ENCODE measurements at places on chromosomes 1 and 21.

DNA sequence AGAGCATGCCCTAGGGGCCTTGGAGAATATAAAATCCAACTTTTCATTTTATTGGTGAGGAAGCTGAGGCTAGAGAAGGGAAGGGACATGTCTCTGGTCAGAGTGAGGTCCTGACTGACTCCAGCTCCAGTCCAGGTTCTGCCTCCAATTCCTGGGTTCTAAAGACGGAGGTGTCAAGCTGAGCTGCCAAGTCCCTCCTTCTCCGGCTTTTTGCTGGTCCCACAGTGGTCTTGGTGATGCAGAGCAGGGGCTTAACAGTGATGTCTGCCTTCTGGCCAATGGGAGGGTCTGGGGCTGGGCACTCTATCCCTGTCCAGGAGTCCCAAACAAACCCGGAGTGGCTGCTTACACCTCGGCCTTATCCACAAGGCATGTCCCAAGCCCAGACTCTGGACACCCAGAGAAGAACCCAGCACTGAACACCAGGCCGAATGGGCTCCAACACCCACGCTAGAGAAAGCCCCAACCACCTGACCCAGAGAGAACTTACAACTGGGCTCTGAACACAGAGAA lies 104.8 kb downstream of the EBNA1BP2 start:
- no peaks in the 10 kb centered on the region for H3K27me3 ChIP-seq
- H3K4me1 ChIP-seq = peaks cover 48% of the 10 kb centered on the region
- peak overlapping the region; percentile 76 for H3K27ac ChIP-seq
- no peak overlapping the region for H3K4me3 ChIP-seq
- DNase-seq = no peak
- H3K36me3 ChIP-seq = no peaks in the 10 kb centered on the region

DNA sequence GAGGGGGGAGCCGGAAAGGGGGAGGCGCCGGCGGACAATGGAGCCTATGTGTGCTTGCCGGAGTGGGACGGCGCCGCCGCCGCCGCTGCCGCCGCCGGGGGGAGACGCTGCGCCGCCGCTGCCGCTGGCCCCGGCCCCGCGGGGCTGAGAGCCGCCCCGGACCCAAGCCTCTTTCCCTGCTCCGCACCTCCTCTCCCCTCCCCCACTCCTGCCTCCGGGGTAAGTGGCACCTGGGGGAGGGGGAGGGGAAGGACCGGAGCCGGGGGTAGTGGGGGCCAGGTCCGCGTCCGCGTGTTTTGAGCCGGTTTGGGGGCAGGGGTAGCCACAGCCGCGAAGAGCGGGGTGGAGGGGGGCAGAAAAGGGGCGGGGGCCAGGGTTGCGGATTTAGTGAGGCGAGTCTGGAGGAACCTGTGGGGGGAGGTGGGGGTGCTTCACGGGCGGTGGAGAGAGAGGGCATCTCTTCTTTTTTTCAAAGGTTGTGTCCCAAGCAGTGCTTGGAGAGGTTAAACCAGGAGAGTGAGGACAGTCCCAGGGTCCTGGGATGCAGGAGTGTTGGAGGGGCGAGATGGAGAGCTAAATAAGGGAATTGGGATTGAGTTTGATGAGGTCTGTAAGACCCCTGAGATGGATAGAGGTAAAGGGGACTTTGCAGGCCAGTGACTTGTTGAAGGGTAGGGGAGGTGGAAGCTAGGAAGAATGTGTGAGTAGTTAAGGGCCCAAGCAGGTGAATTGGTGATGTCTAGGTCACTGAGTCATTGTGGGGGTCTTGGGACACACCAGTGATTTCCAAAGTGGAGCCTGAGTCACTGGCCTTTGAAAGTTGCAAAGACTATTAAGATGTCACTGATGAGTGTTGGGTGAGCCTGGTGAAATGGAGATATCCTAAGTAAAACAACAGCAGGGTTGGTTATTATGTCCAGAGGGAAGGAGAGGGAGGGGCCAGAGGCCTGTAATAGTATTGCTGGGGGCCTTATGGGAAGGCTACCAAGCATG lies 59.1 kb downstream of the BCL9 start:
- H3K4me1 ChIP-seq = peaks cover 26% of the 10 kb centered on the region
- H3K27ac ChIP-seq = peak overlapping the region; percentile 90
- DNase-seq = no peak
- peak overlapping the region; percentile 91 for H3K4me3 ChIP-seq
- peaks cover 5% of the 10 kb centered on the region for H3K36me3 ChIP-seq

DNA sequence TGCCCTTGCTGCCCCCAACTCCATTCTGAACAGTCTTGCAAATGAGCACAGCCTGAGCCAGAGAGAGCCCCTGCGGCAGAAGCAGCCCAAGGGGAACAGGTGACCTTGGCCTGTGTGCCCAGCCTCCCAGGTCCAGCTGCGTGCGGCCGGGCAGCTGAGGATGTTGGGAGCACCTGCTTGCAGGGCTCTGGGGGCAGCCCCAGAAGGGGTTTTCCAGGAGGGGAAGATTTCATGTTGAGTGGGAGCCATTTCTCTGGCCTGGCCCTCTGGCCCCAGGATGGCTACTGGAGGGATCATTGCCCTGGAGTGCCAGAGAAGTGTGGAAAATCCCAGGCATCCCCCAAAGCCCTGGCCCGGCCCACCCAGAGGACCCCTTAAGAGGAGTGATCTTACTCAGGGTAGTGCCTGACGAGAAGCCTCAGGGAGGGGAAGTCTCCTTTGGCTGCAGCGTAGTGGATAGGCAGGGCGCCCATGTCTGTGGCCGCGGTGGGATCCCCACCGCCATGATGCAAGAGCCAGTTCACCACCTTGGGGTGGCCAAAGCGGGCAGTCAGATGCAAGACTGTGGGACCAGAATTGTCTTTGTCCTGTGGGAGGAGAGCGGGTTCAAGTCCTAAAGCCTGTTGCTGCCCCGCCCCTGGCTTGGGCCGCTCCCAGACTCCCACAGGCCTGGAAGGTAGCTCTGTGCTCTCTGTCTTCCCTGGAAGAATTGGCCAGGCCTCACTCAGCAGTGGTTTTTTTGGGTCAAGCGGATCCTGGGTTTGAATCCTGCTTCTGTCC lies 20.6 kb upstream of the RNU1-4 start:
- peak; percentile 36 for DNase-seq
- H3K36me3 ChIP-seq = no peaks in the 10 kb centered on the region
- peaks cover 9% of the 10 kb centered on the region for H3K4me1 ChIP-seq
- peaks cover 2% of the 10 kb centered on the region for H3K27me3 ChIP-seq
- no peak overlapping the region for H3K27ac ChIP-seq
- H3K4me3 ChIP-seq = no peak overlapping the region

GRCh38 chr1:46530311-46530710 lies 21.1 kb downstream of the KNCN start:
- no peak overlapping the region for H3K27ac ChIP-seq
- no peak for DNase-seq
- H3K27me3 ChIP-seq = peaks cover 84% of the 10 kb centered on the region

All from mesothelial cell of epicardium (in vitro differentiated cells).